Caudate nucleus (tissue), 63 donors: ENCODE measurements at places on chromosomes 12 and 14.

DNA sequence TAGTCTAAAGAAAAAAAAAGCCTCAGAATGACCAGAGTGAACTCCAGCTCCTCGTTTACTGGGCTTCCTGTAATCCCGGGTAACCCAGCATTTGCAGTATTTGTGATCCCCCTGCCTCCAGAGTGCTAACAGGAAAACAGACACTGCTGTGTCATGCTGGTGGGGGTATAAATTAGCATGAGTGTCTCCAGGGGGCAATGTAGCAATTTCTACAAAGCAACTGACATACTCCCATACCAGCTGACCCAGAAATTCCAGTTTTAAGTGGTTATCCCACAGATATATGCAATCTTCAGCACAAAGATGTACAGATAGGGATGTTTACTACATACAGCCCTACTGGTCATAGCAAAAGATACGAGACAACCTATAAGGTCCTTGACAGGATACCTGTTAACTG lies 18.8 kb downstream of the TTC7B start:
- DNase-seq: no peak

- no peak for DNase-seq
Measured at GRCh38 chr14:34937876-34938275, 44.9 kb upstream of the SRP54 start.

GRCh38 chr14:37623426-37623951 lies 28.1 kb downstream of the TTC6 start:
- DNase-seq: no peak

- no peak for DNase-seq
Measured at GRCh38 chr12:117141097-117141898, 42.1 kb upstream of the TESC start.

DNA sequence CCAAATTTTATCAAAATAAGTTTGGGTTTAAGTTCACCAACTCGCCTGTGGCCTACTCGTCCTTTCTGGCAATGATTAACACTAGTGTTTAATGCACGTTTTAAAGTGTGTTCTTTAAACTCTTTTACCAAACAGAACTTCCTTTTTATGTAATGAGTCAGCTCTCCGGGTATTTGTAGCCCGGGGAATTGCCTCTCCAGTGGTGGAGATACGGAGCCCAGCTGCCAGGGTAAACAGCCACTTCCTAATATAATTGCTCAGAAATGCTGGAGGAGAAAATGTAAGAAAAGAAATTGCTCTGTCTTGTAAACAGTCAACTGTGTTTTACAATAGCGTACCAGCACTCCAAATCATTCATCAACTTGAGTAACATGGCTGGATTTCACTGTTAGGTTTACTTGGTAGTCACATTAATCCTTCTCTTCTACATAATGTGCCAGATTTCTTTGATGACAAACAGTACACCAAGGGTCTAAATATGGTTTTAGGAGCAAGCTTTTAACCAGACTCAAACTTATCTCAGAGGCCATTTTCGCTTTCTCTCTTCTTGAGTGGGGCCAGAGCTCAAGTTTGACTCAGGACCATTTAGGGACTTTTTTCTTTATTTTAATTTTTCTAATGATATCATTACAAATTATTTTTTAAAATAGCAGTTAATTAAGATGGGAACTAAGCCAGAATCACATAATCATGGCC lies 101.2 kb upstream of the SLC38A2 start:
- DNase-seq: no peak

DNA sequence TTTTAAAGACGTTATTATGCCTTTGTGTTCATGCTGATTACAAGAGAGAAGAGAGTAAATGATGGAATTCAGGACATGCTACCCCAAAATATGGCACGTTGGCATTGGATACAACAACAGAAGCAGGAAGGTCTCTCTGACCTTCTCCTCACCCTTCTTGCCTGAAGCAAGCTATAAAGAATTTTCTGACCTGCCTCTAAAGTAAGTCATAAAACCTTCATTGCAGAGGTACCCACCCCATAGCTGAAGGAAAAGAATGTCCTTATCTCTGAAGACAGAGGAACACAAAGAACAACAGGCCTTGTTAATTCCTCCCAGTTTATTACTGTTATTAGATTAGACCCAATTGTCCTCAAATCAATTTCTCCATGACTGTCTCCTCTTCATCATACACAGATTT lies 176.2 kb downstream of the FBXL14 start:
- DNase-seq: no peak
